ENCODE measurements at places on chromosomes 11 and 22. TPM values are rescaled to one million over a fixed set of nuclear protein-coding genes. Genes with fewer than 3 reads are reported as not detected.

DNA sequence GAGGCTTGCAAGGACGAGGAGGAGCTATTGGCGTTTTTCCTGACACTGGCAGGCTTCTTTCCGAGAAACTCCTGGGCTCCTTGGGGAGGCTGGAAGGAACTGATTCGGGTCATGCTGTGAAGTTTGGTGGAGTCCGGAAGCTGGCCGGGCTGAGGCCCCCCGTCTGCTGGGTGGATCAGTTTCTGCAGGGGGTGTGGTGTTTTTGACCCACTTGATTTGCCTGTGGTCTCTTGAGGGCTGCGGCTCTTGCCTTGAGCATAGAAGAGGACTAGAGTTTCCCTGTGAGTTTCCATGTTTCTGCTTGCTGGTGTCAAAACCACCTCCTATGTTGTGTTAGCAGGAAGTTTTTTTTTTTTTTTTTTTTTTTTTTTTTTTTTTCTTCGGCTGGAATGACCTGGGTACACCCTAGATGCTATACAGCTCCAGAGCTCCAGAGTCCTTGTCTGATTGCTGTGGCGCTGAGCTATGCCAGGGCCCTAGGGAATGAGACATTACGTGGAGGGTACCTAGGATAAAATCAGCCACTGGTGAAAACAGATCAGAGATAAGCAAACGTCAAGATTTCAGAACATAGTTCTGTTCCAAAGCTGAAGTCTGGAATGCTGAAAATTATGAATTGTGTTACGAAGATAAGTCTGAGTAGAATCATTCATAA is 728 bp downstream of the TBC1D22A start:
- DNase-seq, result peak; percentile 49

DNA sequence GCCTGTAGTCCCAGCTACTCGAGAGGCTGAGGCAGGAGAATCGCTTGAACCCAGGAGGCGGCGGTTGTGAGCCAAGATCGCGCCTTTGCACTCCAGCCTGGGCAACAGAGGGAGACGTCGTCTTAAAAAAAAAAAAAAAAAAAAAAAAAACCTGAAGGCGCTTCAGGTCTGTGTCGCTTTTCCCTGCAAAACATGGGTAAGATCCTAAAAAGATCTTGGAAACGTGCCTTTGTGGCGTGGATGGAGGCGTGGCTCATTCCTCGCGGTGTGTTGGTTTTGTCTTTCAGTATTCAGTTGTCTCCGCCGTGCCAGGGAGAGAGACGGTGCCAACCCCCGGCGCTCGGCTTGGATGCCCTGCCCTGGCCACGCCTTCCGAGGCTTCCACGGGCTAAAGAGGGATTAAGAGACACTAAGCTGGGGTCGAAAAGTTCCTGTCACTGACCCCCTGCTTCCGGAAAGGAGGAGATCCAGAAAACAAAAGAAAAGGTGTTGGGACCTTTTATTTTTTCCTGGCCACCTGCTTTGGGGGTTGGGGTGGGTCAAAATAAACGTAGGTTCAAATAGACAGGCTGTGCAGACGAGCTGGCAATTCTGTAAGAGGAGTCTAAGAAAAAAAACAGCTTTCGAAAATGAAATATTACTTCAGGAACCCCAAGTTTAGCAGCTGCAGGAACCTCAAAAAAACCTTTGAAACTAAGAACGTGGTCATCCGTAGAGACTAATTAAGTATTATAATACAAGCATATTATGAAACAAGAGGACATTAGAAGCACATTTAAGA is 1.1 kb upstream of the SLC35F2 start:
- peak; percentile 58 for DNase-seq

DNA sequence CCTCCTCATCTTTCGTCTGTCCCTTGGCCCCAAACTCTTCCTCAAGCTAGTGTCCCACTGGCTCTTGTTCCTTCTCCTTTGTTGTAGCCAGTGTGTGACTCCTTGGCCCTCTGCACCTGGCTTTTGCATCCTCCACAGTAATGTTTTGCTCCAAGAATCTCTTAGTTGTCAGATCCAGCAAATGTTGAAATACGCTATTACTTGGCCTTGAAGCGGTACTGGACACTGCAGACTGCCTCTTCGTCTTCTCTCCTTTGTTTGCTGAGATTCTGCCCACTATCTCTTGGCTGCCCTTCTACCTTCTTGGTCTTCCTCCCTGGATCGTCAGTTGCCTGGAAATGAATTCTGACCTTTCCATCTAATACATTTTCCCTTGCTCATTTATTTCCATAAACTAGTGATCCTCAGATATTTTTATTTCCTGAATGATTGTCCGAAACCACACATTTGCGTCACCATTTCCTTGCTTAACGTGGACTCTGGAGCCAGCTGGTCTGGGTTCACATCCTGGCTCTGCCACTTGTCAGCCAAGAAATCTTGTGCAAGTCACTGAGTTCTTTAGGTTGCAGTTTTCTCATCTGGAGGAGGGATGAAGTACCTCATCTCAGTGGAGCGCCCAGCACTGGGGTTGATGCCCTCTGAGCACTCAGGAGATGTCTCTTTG is 113.6 kb downstream of the LDLRAD3 start:
- peak; percentile 21 for DNase-seq

GRCh38 chr11:81915045-81915444 is 818.6 kb downstream of the FAM181B start:
- no peak for DNase-seq

DNA sequence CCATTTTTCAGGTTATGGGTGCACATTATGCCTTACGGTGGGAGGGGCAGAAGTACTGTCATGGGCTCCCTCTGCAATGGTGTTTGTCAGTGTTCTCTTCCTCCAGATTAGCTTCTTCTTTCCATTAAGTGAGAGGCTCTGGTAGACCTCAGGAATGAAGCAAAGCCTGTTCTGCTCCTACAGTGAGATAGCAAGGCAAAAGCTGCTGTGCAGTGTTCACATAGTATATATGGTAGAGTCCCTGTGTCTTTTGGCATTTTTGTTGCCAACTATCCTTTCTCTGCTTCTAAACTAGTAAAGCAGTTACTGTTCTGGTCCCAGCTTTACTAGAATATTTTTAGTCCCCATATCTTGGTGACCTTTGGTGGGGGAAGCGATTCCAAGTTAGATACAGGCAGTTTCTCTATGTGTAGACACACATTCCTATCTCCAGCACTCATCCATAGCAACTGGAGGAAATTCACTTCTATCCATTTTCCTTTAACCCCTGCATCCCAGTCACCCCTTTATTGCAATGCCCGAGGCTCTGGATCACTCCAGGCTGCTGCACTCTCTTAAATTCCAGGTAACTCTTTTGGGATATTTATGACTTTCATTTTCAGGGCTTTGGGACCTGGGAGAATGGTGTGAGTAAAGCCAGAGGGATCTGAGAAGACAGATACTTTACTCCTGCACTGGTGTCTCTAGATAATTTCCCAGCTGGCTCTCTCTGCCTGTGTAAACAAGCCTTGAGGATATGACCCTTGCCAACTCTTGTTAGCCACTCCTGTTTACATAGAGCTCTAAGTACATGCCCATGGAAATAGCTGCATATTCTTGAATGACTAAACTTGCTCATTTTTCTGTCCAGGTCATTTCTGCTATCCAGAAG is 3.9 kb upstream of the TRIM34 start:
- peak; percentile 91 for DNase-seq

DNA sequence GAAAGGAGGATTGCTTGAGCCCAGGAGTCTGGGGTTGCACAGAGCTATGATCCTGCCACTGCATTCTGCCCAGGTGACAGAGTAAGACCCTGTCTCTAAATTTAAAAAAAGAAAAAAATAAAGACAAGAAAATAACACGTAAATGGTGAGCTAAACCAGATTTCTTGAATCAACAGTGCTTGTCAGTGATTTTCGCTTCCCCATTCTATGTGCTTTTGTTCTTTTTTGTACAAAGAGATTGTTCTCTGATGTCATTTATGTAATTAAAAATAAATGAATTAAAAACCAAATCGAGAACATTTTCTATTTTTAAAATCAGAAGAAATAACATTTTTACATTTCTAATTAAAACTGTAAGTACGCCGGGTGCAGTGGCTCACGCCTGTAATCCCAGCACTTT is 19.8 kb upstream of the SLC29A2 start:
- DNase-seq, result no peak

The RIC3 gene
- 0.11 TPM for polyA plus RNA-seq

The OR51E2 gene
- polyA plus RNA-seq, result not detected

The LRRC74B gene
- polyA plus RNA-seq, result not detected

The SLC7A4 gene
- 0.13 TPM for polyA plus RNA-seq

Measured in GM23248 (cell line).